ENCODE measurements at places on chromosomes 12 and 14.

GRCh38 chr14:73645248-73645610 lies 443 bp downstream of the DNAL1 start:
- no peak for DNase-seq

DNA sequence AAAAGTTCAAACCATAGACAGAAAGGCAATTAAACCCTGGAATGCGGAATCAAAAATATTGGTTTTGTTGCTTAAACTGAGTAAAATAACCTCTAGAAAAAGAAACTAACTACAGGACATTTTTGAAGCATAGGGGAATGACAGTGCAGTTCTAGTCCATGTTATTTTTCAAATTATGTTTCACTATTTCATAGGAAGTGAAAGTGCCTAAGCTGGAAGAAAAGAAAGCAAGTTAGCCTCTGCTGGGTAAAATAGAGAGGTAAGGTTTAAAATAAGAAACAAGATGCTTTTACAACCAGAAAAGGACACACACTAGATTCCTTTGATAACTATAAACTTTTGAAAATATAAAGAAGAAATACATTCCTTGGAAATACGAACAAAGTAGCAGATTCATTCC lies 1.1 kb downstream of the CLECL1 start:
- no peak for DNase-seq

- no peak for DNase-seq
Measured at GRCh38 chr12:32475724-32476123, 76.4 kb downstream of the FGD4 start.

DNA sequence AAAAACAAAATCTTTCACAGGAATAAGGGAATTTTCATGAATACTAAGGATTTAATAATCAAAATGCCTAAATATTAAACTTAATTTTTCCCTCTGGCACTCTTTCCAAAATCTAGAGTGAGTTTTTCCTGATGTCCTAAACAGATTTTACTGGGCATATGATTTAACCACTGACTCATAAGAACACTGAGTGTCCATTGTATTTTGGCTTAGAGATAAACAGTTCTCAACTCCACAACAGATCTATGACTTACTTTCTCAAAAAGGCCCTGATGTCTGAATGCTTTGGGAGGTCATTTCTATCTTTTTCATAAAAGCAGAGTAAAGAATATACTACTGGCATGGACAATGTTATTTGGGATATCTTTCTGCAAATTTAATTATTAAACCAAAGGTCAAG lies 15.0 kb downstream of the TMBIM4 start:
- no peak for DNase-seq

- DNase-seq, result no peak
Measured at GRCh38 chr14:59632381-59632780, 55.8 kb upstream of the CCDC175 start.

GRCh38 chr12:12483438-12483837 lies 79.2 kb downstream of the DUSP16 start:
- no peak for DNase-seq

- no peak for DNase-seq
Measured at GRCh38 chr12:42767326-42767954, 177.9 kb upstream of the PRICKLE1 start.

DNA sequence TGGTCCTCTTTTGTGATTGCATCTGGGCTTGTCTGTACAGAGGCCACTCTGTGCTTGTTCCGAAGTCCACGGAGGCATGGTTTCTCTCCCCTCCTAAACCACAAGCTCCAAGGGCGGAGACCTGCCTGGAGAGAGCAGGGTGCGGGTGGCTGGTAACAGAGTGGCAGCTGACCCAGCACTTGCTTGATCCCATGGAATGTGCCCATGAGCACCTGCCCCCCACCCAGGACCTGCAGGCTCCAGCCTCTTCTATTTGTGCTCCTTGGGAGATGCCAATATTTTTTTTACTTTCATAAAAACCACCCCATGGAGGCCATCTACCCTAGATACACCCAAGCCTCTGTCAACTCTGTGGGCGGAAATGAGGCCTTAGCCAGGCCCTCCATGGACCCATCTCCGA lies 104.7 kb downstream of the PRMT8 start:
- no peak for DNase-seq

DNA sequence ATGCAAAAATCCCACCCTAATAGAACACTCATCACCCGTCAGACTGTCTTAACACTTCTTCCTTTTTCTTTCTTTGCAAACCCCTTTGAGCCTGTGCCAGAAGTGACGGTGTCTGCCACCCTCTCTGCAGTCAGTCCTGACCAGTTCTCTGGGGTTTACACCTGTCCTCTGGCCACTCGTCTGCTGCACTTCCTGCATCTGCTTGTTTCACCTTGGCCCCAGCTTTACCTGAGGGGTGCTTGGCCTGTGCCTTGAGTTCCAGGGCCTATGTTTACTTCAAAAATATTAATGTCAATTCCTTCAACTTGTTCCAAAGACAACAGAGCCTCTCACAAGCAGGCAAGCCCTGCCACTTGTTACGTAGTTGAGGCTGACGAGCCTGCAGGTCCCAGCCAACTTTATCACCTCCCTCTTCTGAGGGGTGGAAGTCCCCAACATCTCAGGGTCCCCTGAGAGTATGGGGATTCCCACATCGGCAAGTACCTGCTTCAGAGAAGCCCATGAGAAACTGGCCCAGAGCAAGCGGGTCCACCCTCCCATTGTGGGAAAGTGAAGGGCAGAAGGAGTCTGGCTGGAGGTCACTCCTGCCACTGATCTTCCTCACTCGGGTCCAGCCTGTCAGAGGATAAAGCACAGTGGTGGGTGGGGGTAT lies 205.4 kb downstream of the DAD1 start:
- no peak for DNase-seq

DNA sequence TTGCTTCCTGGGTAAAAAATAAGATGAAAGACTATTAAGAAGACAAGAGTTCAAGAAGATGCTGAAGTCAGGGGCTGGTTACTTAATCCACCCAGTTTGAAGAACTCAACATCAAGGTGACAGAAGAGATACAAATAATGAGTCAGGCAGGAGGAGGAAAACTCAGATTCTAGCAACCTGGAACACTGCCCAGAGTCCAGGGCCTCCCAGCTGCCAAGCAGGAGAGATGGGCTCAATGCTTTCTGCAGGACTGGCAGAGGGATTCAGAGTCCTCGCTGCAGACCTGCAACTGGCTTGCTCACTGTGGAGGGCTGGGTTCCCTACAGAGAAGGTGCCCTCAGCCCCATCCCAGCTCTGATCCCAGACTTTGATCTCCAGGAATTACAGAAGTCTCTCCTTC lies 28.6 kb upstream of the CEBPE start:
- DNase-seq, result no peak

DNA sequence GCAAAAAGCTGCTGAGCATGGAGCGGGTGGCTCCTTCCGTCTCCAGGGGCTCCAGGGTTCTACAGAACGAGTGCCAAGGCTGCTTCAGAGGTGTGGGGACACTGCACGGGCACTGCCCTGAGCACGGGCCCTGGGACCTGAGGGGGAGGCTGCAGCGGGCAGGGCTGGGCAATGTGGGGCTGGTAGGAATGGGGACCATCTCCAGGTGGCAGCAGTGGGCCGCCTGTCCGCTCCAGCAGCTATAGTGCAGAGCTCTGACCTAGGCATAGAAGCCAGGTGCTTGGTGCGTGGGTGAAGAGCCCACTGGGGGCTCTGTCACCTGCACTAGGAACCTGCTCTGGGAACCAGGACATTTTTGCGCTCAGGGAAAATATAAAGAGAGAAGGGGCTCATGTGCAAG lies 22.3 kb downstream of the HDAC7 start:
- no peak for DNase-seq

- no peak for DNase-seq
Measured at GRCh38 chr14:79580414-79580813, 630.9 kb downstream of the DIO2 start.

DNA sequence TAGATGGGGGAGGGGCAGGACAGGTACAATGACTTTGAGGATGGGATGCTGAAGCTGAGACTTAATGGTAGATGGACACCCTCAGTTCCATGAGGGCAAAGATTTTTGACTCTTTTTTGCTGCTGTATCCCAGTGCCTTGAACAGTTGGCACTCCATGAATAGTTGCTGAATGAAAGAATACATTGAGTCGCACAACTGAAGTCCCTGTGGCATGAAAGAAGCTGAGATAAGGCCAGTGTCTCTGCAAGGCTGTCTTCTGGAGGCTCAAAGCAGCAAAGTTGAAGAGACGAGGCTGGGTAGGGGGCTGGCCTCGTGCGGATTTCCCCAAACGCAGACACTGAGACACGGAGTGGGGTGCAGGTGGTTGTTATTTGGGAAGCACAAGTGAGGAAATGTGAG lies 179.3 kb downstream of the ADCK1 start:
- DNase-seq, result no peak

DNA sequence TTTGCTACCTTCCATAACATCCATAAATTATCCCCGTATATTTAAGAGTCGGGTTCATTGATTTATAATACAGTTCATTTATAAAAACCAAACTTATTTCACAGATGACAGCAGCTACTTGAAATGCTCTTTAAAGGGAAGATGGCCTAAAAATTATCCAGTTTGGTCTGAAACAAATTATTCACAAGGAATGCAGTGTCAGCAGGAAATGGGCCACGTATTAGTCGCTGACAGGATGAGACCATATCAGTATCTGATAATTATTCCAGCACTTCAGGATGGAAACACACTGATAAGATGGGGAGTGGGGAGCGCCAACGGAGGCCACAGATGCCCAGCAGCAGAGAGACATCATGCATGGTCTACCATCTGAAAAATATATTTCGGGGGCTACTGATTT lies 60.5 kb upstream of the TMEM132D start:
- DNase-seq, result no peak

- DNase-seq, result no peak
Measured at GRCh38 chr12:127555071-127555470, 711.9 kb upstream of the TMEM132C start.

- peak; percentile 14 for DNase-seq
Measured at GRCh38 chr14:95431199-95432143, 85.0 kb downstream of the SYNE3 start.

DNA sequence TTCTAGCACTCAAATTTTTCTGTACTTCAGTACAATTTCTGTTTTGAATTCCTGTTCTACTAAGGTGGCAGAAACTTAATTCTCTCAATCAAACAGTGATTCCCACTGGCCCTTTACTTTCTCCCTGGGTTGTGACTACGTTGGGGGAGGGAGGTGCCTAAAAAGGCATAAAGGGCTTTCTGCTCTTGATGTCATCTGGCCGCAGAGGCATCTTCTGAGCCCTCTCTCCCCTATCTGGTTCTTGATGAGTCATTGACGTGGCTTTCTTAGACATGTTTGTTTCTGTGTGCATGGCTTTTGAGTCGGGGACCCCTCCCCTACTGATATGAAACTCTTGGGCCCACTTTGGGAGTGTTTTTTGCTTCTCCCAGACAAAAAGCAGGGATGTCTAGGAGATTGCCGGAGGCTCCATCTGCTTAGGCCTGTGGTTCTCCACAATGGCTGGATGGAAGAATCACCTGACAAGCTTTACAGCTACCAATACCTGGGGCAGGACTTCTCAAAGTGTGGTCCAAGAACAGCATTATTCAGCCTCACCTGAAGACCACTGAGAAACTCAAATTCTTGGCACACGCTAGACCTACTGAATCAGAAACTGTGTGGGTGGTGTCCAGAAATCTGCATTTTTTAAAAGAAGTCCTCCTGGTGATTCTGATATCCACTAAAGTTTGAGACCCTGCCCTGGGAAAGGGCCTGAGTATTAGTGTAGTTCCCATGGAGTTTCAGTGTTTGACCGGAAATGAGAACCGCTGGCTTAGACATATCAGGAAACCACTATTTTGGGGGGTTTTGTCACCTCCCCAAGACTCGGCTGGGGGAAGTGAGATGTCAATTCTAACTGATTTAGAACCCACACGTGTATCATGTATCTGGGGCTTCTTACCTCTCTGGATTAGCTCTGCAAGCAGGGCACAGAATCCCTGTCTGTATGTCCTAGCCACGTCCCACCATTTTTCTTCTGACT lies 395.7 kb upstream of the PDE3A start:
- DNase-seq, result no peak

DNA sequence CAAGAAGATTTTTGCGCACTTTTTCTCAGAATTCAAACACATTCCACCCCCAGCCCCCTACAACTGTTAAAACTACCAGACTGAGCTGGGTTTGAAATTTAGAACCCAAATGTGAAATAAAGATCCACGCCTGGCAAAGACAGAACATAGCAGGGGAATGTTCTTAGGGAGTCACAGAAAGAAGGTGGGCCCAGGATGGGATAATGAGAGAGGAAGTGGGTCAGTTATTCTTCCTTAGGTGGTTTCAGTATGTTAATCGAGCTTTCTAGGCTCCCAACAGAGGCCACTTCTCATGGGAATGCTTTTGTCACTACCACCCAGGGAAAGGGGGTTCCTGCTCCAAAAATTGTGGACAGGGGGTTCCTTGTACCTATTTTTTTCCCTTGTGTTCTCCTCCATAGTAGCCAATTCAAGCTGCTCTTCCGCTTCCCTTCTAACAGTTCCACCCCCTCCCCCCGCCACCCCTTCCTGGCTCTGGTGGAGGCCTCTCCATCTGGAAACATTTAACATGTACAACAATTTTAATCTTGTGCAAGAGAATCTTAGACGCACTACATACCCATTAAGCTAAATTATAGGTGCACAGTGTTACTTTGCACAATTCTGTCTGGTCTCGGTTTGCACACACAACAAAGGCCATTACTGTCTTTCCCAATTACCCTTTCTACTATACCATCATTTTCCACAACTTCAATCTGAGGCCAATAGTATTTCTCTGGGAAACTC lies 218.1 kb downstream of the MON2 start:
- DNase-seq, result no peak

DNA sequence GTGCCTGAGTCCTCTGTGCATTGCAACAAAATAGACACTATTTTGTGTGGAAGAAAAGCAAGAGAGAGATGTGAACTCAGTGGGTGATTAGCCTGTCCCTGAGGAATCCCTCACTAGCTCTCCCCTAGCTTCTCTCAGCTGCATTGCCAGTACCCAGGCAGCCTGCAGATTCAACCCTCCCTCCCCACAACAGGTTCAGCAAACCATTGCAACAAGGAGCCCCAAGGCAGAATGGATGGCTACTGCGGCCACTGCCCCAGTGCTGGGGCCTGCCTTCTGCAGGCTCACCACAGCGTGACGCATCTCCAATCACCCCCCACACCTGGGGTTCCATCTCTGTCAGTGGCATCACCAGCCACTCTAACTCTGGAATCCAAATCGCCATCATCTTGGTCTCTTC lies 2.3 kb downstream of the CRACR2A start:
- DNase-seq, result no peak

DNA sequence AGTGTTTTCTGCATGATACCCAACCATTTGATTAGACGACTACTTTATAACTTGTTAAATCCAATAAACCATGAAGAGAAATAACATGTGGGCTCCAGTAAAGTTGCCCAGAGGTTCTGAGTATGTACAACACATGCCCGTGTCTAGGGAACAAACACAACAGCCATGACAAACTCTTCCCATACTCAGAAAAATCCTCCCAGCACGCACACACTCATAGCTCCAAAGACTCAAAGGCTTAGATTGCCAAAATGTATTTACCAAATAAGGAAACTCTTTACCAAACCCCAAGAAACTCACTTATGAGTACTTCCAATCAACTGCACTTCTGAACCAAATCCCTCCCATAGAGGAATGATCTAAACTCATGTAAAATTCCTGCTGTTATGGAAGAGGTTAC lies 17.3 kb downstream of the SART3 start:
- no peak for DNase-seq

All from SW 1271 (cell line).